Activated B cell treated with CpG ODN at 0.5 μM for 24 hours (primary cell): ENCODE measurements at places on chromosomes 1 and 21.

GRCh38 chr1:223747838-223748335 lies 35.5 kb downstream of the CAPN2 start:
- no peak for DNase-seq

DNA sequence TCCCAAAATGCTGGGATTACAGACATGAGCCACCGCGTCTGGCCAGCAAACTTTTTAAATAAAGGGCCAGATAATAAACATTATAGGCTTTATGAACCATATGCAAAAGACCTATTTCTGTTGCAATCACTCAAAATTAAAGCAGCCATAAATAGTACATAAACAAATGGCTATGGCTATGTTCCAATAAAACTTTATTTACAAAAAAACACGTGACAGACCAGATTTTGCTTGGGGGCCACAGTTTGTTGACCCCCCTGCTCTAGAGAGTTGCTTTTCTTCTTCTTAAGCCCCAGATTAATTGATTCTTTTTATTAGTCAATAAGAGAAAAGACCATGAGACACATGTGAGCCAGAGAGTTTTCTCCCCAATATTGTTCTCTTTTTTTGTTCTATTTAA lies 138.3 kb downstream of the MACF1 start:
- no peak for DNase-seq

DNA sequence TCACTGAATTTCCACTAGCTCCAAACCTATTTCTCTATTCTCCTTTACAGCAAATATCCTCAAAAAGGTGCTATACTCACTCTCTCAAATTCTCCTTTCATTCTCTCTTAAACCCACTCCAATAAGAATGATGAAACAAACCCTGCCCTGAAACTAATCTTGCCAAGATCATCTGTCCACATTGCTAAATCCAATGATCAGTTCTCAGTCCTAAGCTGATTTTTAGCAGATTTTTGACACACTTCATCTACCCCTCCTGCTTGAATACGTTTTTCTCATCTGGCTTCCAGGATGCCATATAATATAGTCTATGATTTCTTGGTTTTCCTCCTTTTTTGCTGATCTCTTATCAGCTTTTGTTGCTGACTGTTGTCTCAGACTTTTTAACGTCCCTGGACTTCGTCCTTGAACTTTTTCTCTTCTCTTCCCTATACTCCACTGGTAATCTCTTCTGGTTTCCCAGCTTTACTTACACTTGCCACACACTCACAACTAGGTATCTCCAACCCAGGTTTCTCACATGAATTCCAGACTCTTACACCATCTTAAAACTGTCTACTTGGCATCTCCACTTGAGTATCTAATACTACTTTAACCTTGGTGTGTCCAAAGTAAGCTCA lies 35.3 kb downstream of the RERE start:
- DNase-seq: no peak

DNA sequence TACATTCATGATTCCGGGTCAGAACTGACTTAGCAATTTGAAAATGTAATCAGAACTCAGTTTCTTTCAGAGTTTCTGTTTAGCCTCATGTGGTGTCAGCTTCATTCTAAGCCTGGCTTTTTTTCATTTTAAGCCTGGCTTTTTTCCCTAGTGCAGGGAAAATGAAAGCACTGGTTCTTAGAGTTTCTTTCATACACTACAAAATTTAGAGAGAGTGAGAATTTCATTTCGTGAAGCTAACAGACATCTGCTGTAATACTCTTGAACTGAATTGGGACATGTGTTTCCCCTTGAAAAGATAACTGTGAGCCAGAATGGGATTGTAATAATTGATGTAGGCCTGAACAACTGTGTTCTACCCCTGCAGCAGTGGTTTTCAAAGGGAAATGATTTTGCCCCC lies 95.3 kb upstream of the KIAA0040 start:
- no peak for DNase-seq

DNA sequence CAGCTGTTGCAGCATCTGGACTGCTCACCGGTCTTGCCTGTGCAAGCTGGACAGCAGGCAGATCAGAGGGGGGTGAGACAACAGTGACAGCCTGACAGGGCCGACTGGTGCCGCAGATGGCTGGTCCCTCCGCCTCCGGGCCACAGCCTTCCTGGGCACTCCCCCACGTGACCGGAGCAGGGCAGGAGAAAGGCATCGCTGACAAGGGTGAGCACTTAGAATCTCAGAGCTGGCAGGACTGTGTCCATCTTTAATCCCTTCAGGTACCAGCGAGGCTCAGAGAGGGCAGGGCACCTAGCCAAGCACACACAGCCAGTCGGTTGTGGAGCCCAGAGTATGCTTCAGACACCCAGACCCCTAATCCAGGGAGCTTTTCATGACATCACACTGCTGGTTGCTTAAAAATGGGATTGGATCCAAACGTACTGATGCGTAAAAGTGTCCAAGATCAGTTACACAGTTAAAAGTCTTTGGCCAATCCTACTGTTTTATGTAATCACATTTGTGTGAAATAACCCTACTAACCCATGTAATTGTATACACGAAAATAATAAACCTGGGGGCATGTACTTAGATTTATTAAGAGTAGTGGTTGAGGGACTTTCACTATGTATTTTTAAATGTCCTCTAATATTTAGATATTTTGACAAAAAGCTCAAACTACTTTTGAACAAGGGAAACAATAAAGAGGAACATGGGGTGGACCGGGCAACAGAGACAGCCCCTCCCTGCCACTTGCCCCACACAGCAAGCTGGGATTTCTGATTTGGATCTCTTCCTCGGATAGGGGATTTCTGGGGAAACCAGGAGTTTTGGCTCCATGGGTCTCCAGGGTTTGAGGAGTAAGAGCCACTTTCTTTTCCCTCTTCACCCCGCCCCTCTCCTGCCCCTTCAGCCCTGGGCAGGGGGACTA lies 758 bp upstream of the CNTN2 start:
- DNase-seq: no peak

- DNase-seq: no peak
Observed at GRCh38 chr1:113714606-113715269, 44.5 kb downstream of the PHTF1 start.

GRCh38 chr1:29852248-29852647 lies 615.9 kb downstream of the PTPRU start:
- DNase-seq: no peak

GRCh38 chr1:151905070-151905442 lies 4.3 kb downstream of the THEM4 start:
- DNase-seq: no peak

- peak; percentile 91 for DNase-seq
Observed at GRCh38 chr1:247210376-247211117, 38.7 kb upstream of the ZNF124 start.
